ENCODE measurements at places on chromosomes 11 and 22. TPM values are rescaled to one million over a fixed set of nuclear protein-coding genes. Genes with fewer than 3 reads are reported as not detected.

The KIAA0930 gene
- total RNA-seq = 45.3 TPM

The C11orf87 gene
- total RNA-seq = 1.4 TPM

The SCUBE1 gene
- total RNA-seq = 4.5 TPM

The SNX32 gene
- total RNA-seq = 4.6 TPM

The SCO2 gene
- total RNA-seq = 3.7 TPM

DNA sequence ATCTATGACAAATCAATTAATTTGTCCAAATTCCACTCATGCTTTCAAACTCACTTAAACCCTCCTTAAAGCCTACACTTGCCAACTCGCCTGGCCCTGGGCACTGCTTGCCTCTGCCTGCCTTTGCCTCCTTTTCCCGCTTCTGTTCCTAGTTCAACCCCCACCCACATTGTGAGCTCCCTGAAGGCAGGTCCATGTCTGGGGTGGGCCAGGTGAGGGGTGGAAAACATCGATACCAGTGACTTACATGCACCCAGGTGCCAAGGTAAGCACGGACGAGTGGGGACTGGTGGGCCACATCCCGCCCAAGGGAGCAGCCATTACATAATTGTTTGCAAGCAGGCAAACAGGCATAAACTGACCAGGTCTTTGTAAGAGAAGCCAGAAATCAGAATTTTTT, 146.2 kb downstream of the ST3GAL4 start:
- no peak for DNase-seq

- no peak for DNase-seq
Observed at GRCh38 chr11:119427279-119427678, 4.3 kb upstream of the THY1 start.

GRCh38 chr11:93720522-93720921, 20.8 kb downstream of the TAF1D start:
- no peak for DNase-seq

GRCh38 chr11:10401256-10401655, 53.8 kb upstream of the AMPD3 start:
- DNase-seq = no peak

DNA sequence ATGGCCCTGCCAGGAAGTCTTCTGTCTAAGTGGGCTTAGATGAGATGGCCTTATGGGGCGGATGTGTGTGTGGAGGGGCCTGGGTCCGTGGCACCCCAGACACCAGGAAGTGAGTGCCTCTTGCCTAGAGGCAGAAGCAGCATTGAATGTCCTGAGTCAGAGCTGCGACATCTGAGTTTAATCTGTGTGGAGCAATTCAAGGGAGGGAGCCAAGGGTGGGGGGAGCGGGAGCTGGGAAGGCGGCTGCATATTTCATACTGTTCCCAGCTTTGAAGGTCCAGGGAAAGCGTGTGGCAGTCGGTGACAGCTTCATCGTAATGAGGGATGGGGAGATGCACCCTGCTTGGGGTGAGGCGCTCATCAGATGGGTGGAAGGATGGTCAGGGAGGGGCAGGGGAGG, 73.5 kb upstream of the THY1 start:
- DNase-seq = no peak

Data from progenitor cell of endocrine pancreas (in vitro differentiated cells).